Dermis blood vessel endothelial cell (primary cell): ENCODE measurements at places on chromosomes 2 and 18. TPM values are rescaled to one million over a fixed set of nuclear protein-coding genes. Genes with fewer than 3 reads are reported as not detected.

- DNase-seq: peak; percentile 5
Observed at GRCh38 chr18:22871809-22872525, 61.2 kb upstream of the RBBP8 start.

GRCh38 chr2:74806920-74807319, 27.0 kb upstream of the HK2 start:
- no peak for DNase-seq

Gene LDLRAD4
- 15.9 and 20.1 TPM in 2 replicates for total RNA-seq

GRCh38 chr2:105321875-105322646, 7.5 kb downstream of the TGFBRAP1 start:
- no peak for DNase-seq

Gene CCDC141
- total RNA-seq: 1.2 and 1.5 TPM in 2 replicates
